ENCODE measurements at places on chromosomes 11 and 22. TPM values are rescaled to one million over a fixed set of nuclear protein-coding genes. Genes with fewer than 3 reads are reported as not detected.

- DNase-seq = no peak
These were observed 137.8 kb downstream of the DBX1 start for GRCh38 chr11:20022363-20023081.

DGCR6L gene
- 148 TPM for total RNA-seq

GRCh38 chr22:33209930-33210784 is 152.0 kb upstream of the SYN3 start:
- DNase-seq = peak; percentile 60

DNA sequence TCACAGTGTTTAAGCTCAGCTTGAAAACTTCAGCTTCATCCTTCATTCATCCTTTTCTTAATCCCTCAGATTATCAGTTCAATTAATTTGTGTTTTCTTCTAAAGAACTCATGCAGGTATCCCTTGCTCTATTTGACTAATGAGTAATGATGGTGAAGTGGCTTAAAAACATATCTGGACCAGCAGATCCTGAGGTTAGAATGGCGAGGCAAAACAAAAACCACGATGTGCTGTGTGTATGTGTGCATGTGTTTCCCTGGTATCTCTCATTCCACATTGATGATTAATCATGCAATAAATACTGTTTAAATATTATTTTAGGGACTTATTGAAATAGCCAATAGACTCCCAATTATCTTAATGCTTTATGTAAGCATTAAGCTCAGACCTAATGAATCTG is 437.0 kb downstream of the DYNC2H1 start:
- DNase-seq = no peak

SEPTIN5 gene
- 13.9 TPM for total RNA-seq

DNA sequence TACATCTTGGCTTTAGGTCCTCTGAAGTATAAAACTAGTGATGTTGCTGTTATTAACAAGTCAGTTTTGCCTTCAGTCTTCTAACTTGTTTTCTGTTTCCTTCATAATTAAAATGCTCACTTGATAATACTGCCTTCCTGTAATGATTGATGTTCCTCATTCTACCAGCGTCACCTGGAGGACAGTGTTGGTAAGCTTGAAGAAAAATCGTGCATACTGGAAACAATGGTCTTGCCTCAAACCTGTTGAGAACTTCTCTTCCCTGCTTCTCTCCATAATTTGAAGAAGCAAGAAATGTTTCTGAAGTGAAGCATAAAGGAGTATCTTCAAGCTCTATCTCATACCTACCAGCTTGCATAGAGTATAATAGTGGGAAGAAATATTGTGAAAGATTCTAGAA is 3.0 kb downstream of the YWHAH start:
- peak; percentile 80 for DNase-seq

GRCh38 chr22:28034760-28035401 is 115.8 kb upstream of the PITPNB start:
- peak; percentile 82 for DNase-seq

GRCh38 chr11:76246271-76246933 is 40.1 kb upstream of the WNT11 start:
- no peak for DNase-seq

GRCh38 chr11:57399972-57400578 is 9.6 kb upstream of the PRG2 start:
- no peak for DNase-seq

- no peak for DNase-seq
These were observed 9.3 kb upstream of the PAX6 start for GRCh38 chr11:31820438-31820818.

DNA sequence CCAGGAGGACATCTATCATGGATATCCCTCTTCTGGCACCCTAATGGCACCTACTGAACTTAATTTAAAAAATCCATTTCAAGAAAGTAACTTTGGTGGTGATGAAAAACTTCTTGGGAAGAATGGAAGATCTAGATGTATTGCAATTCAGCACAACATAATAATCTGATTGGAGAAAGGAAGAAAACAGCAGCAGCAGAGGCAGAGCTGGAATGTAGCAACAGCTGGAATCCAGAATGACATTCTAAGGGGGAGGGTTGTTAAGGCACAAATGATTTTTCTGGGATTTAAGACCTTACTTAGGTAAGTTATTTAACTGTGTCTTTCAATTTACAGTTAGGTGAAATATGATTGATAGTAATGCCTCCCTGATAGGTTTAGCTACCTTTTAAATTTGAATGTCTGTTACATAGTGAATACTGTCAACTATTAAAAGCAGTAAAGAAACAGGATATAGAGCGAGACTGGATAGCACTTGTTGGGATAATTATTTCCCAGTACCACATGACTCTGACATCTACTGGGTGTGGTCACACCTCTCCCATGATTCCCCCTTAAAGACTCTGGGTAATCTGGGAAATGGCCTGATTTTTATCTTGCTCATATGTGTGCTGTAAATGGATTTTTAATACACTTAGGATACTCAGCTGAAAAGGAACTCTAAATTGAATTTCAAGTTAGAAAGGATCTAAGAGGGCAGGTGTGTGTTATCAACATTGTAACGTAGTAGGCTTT is 11.7 kb downstream of the CAPRIN1 start:
- no peak for DNase-seq

Measured in stomach (tissue), 19 donors.